ENCODE measurements at places on chromosomes 5 and 9. TPM values are rescaled to one million over a fixed set of nuclear protein-coding genes. Genes with fewer than 3 reads are reported as not detected.

- no peaks in the 10 kb centered on the region for H3K36me3 ChIP-seq
- no peak overlapping the region for H3K27ac ChIP-seq
- no peaks in the 10 kb centered on the region for H3K27me3 ChIP-seq
- H3K4me1 ChIP-seq, result no peaks in the 10 kb centered on the region
- no peak for DNase-seq
- H3K4me3 ChIP-seq, result no peak overlapping the region
Measured at GRCh38 chr9:72254901-72255545, 105.8 kb downstream of the GDA start.

GRCh38 chr5:107342371-107342770 is 328.4 kb downstream of the EFNA5 start:
- DNase-seq, result no peak
- no peaks in the 10 kb centered on the region for H3K36me3 ChIP-seq
- H3K4me1 ChIP-seq, result no peaks in the 10 kb centered on the region
- H3K4me3 ChIP-seq, result no peak overlapping the region
- H3K27me3 ChIP-seq, result no peaks in the 10 kb centered on the region

The CAVIN4 gene
- total RNA-seq, result 0.38 TPM

DNA sequence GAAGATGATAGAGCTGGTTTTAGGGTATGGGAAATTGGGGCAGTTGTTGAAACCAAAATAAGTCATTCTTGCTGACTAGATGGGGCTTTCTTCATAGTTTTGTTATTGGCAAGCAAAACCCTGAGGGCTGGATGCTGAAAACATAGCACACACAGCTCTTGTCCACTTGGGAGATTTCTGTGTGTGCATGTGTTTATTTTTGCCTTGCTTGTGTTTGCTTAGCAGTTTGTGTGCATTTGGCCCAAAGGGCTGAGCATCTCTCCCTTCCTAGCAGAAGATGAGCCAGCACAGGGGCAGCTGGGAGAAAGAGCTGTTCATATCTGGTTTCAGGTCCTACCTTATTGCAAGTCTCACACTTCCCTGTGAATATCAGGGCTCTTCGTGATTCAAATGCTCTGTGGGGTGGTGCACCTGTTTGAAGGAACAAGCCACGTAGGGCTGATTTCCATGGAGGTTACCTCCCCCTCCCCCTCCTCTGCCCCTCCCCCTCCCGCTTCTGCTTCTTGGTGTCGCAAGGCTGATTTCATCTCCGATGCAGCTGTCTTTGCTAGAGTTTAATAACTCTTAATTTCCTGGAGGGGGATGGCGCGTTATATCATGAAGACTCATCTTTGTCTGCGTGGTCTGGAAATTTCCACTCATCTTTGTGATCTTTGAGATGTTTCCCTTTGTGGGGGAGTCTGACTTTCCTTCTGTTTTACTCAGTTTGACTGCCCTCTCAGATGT is 296.5 kb downstream of the ARHGAP26 start:
- peaks cover 12% of the 10 kb centered on the region for H3K36me3 ChIP-seq
- no peaks in the 10 kb centered on the region for H3K27me3 ChIP-seq
- no peak overlapping the region for H3K4me3 ChIP-seq
- H3K27ac ChIP-seq, result no peak overlapping the region
- peaks cover 20% of the 10 kb centered on the region for H3K4me1 ChIP-seq

- no peak overlapping the region for H3K27ac ChIP-seq
- no peaks in the 10 kb centered on the region for H3K4me1 ChIP-seq
- no peak for DNase-seq
- no peaks in the 10 kb centered on the region for H3K27me3 ChIP-seq
- H3K36me3 ChIP-seq, result no peaks in the 10 kb centered on the region
- no peak overlapping the region for H3K4me3 ChIP-seq
Measured at GRCh38 chr9:38274800-38275199, 117.7 kb upstream of the ALDH1B1 start.

DNA sequence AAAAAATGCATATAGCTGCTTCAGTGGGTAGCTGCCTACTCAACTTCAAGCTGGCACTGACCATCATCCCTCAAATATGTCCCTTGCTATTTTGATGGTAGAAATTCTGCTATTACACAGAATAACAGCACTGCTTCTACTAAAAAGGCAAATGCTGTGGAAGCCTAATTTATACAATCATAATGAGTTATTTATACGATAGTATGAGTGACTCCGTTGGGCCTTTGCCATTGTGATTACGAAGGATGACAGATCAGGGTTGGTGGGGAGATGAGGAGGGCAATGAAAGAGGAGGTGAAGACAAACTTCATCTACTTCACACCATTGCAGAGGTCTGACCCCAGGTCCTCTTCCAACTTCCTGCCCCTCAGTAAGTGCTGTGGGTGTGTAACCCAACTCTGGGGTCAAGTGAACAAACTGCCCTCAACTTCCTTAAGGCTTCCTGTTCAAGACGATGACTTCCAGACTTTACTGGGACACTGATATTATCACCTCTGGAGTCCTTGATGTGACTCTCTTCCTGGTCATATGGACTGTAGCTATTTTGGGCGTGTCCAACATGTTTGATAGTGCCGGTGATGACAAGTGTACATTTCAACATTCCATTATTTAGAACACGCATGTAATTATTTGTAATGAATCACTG is 74.1 kb upstream of the RPS23 start:
- H3K36me3 ChIP-seq, result no peaks in the 10 kb centered on the region
- no peak for DNase-seq
- peaks cover 31% of the 10 kb centered on the region for H3K4me1 ChIP-seq
- H3K27me3 ChIP-seq, result no peaks in the 10 kb centered on the region

- no peaks in the 10 kb centered on the region for H3K36me3 ChIP-seq
- H3K4me3 ChIP-seq, result no peak overlapping the region
- no peak for DNase-seq
- H3K27ac ChIP-seq, result no peak overlapping the region
Measured at GRCh38 chr5:88092358-88092757, 176.3 kb downstream of the TMEM161B start.

The TMEM171 gene
- total RNA-seq, result 0.19 TPM

DNA sequence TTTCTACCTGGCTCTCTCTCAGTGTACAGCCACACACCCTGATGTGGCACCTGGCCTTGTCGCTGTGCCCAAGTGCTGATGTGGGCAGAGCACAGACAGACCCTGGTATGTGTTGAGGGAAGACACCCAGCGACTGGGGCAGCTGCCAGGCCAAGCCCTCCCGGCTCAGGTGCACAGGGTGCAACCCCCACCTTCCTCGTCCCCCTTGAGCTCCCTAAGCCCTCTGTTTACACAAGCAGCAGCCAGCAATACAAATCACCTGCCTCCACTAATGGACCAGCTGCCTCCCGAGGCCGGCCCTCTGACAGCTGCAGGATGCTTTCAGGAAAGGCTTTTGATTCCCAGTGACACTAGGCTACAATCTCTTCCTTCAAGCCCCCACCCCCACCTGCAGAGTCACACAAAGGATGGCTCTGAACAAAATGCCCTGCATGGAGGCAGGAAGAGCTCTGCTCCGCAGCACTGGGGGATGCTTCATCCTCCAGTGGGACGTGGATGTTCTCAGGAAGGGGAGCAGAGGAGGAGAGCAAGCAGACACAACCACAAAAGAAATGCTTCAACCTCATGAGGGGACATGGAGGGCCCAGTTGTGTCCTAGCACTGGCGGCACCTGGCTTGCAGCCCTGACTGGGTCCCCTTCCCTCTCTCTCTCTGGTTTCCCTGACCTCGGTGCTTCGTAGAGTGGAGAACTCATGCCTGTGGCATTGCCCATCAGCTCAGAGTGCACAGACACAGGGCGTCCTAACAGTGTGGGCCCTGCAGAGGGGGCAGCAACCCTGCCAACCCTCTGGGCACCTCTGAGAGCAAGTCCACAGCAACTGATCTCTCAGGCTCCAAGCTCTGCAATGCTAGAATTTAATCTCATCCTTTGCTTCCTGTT is 140.8 kb downstream of the BARX1 start:
- no peaks in the 10 kb centered on the region for H3K36me3 ChIP-seq
- peaks cover 24% of the 10 kb centered on the region for H3K27me3 ChIP-seq
- H3K27ac ChIP-seq, result no peak overlapping the region
- H3K4me3 ChIP-seq, result no peak overlapping the region
- H3K4me1 ChIP-seq, result no peaks in the 10 kb centered on the region

DNA sequence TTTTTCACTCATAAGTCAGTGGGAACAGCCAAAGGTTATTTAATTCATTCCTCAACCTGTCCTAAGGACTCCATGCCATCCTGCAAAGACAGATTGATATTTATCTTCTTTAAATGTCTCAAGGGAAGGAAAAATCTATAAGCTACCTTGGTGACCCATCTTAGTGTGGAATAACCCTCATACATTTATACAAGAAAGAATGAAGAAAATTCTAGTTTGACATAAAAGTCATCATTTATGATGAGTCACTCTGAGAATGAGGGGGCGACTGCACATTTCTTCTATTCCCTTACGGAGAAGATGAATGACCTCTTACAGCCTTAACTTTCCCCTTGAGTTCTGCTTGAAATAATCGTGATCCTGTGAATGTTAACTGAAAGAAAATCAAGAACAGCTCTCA is 26.8 kb upstream of the NUDT12 start:
- H3K27ac ChIP-seq, result no peak overlapping the region
- no peaks in the 10 kb centered on the region for H3K27me3 ChIP-seq
- no peaks in the 10 kb centered on the region for H3K4me1 ChIP-seq
- no peak overlapping the region for H3K4me3 ChIP-seq
- DNase-seq, result no peak
- H3K36me3 ChIP-seq, result no peaks in the 10 kb centered on the region

DNA sequence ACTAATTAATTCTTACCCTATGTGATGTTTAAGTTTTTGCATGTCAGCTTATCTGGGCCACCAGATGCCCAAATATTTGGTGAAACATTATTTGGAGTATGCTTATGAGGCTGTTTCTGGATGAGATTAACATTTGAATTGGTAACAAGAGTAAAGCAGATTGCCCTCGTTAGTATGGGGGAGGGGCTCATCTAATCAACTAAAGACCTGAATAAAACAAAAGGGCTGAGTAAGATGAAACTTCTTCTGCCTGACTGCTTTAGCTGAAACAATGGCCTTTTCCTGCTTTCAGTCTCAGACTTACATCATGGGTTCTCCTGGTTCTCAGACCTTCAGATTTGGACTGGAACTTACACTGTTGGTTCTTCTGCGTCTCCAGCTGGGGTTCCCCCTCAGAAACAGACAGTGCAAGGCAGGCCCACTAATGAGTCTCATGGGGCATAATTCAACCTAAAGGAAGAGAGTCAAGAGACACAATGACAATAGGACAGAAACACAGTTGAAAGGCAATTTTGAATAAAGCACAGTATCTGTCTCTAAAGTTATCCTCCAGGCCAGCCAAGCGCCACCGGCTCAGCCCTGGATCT is 288.4 kb downstream of the CAAP1 start:
- no peaks in the 10 kb centered on the region for H3K4me1 ChIP-seq
- no peaks in the 10 kb centered on the region for H3K36me3 ChIP-seq
- no peaks in the 10 kb centered on the region for H3K27me3 ChIP-seq
- no peak for DNase-seq
- no peak overlapping the region for H3K27ac ChIP-seq
- no peak overlapping the region for H3K4me3 ChIP-seq

DNA sequence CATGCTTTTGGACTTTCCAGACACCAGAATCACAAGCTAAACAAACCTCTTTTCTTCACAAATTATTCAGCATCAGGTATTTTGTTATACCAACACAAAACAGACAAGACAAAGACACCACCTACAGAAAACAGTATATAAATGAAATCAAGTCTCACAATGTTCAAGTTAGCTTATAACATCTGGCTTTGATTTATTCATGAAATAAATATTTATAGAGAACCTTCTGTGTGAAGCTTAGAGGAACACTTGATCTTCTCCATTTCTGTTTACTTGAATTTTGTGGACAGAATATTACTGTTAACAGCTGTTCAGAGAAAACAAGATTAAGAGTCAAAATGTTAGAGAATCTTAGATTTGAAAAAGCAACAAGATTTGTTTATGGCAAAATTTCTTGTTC is 137.4 kb upstream of the PRR16 start:
- no peak overlapping the region for H3K4me3 ChIP-seq
- H3K27me3 ChIP-seq, result no peaks in the 10 kb centered on the region
- no peak for DNase-seq
- no peaks in the 10 kb centered on the region for H3K36me3 ChIP-seq
- H3K27ac ChIP-seq, result no peak overlapping the region

- H3K4me1 ChIP-seq, result no peaks in the 10 kb centered on the region
- no peak for DNase-seq
- no peak overlapping the region for H3K27ac ChIP-seq
- H3K4me3 ChIP-seq, result no peak overlapping the region
- peaks cover 3% of the 10 kb centered on the region for H3K27me3 ChIP-seq
Measured at GRCh38 chr9:2857564-2858198, 13.8 kb upstream of the PUM3 start.

The ZNF169 gene
- 3.1 TPM for total RNA-seq

DNA sequence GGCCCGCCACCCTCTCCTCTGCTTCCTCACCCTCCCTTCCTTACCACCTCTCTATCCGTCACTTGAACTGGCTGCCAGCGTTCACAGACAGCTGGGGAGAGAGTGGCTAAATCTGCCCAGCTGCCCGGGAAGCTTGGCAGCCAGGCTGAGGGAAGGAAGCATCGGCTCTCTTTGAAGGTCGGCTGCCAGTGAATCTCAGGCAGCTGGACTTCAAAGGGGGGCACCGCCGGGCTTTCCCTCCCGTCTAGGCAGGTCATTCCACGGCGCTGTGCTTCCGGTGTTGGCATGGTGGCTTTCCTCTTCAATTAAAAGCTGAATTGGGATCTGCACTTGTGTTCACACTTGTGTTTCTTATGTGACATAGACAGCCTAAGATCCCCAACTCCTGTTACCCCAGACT is 174.0 kb downstream of the GDNF start:
- H3K4me3 ChIP-seq, result no peak overlapping the region
- H3K4me1 ChIP-seq, result no peaks in the 10 kb centered on the region
- H3K36me3 ChIP-seq, result no peaks in the 10 kb centered on the region
- H3K27ac ChIP-seq, result no peak overlapping the region
- H3K27me3 ChIP-seq, result no peaks in the 10 kb centered on the region

The CNTRL gene
- 39.4 TPM for total RNA-seq

The GNG10 gene
- 19.5 TPM for total RNA-seq

GRCh38 chr9:124146031-124146561 is 111.7 kb upstream of the NEK6 start:
- no peak for DNase-seq
- H3K4me3 ChIP-seq, result no peak overlapping the region
- H3K36me3 ChIP-seq, result no peaks in the 10 kb centered on the region
- no peaks in the 10 kb centered on the region for H3K27me3 ChIP-seq

Data from thymus (tissue), 14 donors.